ENCODE measurements at places on chromosomes 12 and 14.
A peak's percentile ranks its signal among the peaks of the same experiment; 100 is the strongest.

GRCh38 chr12:94282675-94283074 lies 134.3 kb downstream of the PLXNC1 start:
- no peak for DNase-seq

DNA sequence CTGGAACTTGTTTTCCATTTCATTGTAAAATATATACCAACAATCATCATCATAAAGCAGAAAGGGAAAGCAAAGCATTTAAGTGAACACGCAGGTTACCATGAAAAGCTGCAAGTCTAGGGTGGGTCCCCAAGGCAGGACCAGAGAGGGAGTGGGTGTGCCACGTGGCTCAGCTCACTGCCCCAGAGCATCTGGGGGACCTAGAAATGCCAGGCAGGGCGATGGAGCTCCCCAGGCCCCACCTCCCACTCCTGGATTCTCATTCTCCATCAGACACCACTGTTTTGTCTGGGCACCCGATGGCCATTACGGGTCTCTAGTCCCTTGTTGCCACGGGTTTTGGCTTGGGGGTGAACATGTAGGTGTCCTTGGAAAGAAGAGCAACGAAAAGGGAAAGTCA lies 34.7 kb downstream of the BCL11B start:
- DNase-seq: no peak

GRCh38 chr14:37116933-37117849 lies 55.2 kb downstream of the SLC25A21 start:
- no peak for DNase-seq

DNA sequence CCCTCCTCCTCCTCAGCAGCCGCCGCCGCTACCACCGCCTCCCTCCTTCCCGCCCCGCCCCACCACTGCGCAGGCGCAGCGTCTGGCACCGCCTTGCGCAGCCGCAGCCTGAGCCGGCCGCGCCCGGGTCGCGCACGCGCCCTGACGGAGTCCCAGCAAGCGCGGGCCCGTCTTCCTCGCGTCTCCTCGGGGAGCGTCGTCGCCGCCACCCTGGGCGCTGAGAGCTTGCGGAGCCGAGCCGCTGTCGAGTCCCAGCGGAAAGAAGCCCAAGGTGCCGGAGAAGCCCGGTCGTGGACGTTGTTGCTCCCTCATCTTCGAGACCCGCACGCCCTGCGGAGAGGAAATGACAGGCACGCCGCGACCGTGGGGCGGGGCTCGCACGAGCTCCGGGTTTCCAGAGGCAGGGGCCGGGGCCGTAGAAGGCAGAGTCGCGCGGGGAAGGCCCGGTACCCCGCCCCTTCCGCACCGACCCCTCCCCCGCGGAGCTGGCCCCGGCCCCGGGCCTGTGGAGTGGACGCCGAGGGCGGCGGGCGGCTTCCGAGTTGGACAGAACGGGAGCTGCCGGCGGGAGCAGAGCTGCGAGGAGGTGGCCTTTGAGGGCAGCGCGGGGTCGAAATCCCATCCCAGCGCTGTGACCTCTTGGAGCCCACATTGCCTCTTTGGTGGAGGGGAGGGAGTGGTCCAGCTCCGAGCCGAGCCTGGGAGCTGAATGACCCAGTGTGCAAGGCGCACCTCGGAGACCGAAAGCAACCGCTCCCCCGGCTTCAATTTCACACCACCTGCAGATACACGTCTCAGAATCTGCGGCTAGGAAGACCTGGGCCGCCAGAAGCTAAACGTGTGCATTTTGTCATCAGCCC lies 469 bp upstream of the RAB35 start:
- DNase-seq: peak; percentile 90

GRCh38 chr12:31106101-31106803 lies 32.6 kb downstream of the DDX11 start:
- no peak for DNase-seq

GRCh38 chr14:39568809-39569538 lies 136.7 kb upstream of the FBXO33 start:
- DNase-seq: no peak

DNA sequence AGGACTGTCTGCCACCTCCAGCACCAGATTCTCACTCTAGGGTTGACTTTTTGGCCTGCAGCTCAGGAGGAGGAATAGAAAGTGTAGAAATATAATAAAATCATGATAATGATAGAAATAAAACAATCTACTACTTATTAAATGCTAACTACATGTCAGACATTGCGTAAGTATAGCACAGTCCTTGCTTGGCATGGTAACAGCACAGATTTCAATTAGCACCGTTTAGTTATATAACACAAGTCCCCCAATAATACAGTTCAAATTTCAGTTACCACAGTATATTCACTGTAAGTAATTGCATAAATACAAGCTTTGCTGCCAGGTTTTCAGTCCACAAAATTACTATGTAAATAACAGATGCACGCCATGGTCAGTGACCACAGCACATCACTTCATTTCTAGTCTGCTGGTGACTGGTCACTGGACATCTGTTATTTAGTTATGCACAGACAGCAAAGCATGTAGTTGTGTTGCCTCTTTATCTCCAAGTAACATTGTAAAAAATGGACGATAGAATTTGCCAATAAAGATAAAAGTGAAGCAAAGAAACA lies 6.5 kb upstream of the GLT8D2 start:
- DNase-seq: no peak

GRCh38 chr12:19910681-19911080 lies 457.7 kb upstream of the PDE3A start:
- no peak for DNase-seq

DNA sequence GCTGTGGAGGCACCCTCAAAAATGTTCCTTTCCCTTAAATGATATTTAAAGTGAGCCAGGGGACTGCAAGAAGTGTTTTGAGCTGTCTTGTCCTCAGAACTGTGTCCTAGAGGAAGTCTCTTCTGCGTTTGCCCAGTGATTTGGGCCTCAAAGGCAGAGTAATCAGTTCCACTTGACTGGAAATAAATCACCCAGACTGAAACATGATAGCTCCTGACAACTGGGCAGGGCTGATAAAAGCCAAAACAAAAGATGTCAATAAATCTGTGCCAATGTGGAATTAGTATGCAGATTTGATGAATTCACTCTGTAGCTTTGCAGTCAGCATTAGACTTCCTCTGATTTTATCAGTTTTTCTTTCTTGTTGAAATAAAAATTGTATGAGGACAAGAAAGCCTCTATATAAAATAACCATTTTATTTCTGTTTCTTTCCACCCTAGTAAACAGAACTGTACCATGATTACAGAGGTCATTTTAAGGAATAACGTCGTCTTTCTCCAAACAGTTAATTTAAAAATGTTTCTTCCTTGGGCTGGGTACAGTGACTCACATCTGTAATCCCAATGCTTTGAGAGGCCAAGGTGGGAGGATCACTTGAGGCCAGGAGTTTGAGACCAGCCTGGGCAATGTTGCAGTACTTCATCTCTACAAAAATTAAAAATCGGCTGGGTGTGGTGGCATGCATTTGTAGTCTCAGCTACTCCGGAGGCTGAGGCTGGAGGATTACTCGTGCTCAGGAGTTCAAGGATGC lies 180.8 kb downstream of the ERC1 start:
- DNase-seq: no peak

GRCh38 chr12:115402443-115403180 lies 718.6 kb upstream of the TBX3 start:
- DNase-seq: no peak

- no peak for DNase-seq
These were observed 11.2 kb downstream of the KRT72 start for GRCh38 chr12:52590021-52590420.

GRCh38 chr12:115403253-115403652 lies 719.3 kb upstream of the TBX3 start:
- no peak for DNase-seq

- no peak for DNase-seq
These were observed 6.2 kb downstream of the APAF1 start for GRCh38 chr12:98651328-98651727.

DNA sequence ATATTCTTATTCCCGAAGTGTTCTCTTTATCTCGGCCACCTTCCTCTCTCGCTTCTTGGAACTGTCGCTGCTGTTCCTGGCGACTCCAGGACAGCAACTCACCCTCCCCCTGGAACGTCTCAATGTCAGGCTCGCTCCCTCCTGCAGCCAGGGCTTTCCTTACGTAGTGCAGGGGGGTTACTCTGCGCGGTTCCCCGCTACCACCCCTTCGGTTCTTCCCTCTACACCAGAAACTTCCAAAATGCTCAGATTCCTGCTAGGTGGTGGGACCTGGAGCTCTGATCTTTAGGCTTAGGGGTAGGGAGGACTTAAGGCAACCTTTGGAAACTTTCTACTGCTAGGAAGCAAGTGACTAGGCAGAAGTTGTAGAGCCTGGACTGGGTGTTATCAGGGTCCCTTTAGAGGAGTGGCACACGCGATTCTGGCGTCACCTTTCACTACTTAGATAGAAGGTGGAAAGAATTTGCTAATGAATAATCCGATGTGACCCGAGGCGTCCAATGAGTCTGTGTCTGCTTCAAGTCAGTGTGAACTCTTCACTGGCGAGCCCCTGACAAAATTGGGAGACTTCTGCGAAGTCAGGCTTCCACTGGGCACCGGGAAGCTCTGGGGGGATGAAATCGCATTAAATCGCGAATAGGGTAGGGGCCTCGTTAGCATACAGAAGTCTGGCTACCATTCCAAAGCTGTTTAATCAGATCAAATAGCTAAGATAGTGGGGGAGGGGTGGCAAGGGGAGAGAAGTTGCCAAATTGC lies 900 bp upstream of the DPF3 start:
- DNase-seq: no peak

GRCh38 chr14:34424488-34424887 lies 37.6 kb downstream of the SPTSSA start:
- DNase-seq: no peak

GRCh38 chr12:72098622-72099021 lies 160.0 kb downstream of the TPH2 start:
- DNase-seq: no peak

DNA sequence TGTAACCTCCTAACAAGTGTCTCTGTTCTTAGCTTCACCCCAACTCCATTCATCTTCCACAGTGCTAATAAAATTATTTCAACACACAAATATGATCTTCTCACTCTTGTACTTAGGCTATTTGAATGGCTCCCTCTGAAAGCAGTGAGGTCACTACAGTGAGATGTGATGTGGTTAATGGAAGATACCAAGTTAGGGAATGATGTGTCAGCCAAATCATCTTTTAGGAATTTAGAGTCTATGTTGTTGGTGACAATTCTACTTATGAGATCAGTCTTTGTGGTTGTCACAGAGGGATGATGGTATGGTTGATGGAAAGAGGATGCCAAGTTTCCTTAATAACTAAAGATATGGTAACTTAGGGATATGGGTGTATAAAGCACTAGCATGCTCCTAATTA lies 57.6 kb downstream of the POLR3B start:
- no peak for DNase-seq

DNA sequence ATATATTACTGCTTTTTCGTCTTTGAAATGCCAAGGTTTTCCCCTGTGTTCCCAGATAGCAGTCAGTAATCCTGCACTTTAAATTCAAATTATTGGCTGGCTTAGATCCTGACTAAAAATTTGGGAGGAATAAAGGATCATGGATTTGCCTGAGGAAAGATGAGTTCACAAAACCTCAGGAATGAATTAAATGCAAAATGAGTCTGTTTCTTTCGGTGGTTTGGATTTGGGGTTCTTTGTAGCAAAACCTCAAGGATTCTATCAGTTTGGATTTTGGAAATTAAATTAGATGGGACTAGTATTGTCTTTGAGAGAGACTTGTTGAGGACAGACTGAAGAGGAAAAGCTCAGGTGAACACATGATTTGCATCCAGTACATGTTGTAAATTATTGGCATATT lies 36.1 kb downstream of the PPFIBP1 start:
- no peak for DNase-seq

DNA sequence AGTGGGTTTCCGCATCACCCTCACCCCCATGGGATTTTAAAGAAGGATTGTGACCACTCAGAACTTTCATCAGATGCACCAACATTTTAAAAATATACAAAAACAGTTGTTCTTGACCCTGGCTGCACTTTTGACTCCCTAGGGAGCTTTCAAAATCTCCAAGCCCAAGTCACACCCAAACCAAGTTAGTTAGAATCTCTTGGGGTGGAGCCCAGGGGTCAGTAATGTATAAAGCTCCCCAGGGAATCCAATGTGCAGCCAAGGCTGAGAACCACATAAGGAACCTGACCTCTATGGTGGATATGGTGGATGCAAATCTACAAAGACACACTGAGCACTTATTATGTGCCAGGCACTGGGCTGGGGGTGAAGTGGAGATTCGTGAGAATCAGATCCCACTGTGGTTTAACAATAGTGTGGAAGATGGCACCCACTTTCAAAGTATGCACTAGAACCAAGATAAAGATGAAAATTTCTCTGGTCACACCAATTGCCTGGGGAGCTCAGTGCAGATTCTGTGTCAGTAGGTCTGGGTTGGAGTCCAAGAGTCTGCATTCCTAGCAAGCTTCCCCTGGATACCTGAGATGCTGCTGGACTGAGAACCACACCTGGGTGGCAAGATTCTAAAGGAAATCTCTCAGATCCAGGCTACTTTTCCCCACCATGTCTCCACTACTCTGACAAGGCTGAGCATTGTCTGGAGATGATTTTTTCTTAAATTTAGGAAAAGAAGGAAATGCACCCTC lies 18.9 kb upstream of the CMKLR1 start:
- DNase-seq: no peak

DNA sequence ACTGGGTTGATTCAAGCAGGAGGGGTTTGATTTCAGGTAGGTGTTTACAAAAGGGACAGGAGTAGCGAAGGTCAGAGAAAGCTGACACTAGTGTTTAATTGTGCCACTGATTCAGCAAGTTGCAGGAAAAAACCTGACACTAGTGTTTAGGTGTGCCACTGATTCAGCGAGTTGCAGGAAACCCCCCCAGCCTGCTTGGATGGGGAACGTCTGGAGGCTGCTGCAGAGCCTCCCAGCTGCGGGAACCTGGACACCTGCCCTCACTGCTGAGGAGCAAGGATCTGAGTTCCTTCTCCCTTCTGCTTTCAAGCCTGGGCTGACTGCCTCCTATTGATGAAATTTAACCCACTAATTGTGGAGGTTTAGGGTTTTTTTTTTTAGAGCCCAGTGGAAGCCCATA lies 84.2 kb downstream of the AVPR1A start:
- no peak for DNase-seq

DNA sequence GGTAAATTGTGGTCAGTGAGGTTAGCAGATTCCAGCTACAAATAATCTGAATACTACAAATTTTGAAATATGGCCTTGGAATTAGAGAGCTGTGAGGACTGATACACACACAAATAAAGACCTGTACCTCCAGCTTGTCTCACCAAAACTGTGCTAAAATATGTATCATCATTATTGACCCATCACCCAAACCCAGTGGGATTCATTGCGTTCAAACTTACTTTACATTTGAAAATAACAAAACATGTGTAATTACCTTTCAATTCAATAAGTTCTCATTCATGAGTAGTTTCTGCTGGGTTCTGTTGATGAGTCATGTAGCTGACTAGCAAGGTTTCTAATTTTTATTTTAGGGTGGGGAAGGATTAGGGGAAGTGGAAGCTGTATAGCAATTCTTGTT lies 170.9 kb downstream of the MSRB3 start:
- no peak for DNase-seq

DNA sequence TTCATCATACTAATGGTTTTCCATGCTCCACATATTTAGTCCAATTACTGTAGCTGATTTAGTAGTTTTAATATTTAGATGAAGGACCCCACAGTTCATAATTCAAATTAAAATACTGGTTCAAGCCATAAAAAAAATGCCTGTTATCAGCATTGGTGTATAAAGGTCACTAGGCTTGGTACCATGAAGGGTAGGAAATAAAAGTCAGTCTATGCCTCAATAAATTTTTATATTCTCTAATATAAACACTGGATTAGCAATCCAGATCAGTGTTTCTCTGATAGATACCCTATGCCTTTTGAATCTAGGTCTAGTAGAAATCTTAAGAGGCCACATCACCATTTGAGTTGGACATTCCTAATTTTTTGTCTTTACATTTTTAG lies 163.2 kb upstream of the HIF1A start:
- no peak for DNase-seq

GRCh38 chr14:82067221-82067875 lies 533.7 kb upstream of the SEL1L start:
- no peak for DNase-seq
